ENCODE measurements at places on chromosomes 3 and 15. TPM values are rescaled to one million over a fixed set of nuclear protein-coding genes. Genes with fewer than 3 reads are reported as not detected.

THRB gene
- total RNA-seq, result 19.7 TPM

DNA sequence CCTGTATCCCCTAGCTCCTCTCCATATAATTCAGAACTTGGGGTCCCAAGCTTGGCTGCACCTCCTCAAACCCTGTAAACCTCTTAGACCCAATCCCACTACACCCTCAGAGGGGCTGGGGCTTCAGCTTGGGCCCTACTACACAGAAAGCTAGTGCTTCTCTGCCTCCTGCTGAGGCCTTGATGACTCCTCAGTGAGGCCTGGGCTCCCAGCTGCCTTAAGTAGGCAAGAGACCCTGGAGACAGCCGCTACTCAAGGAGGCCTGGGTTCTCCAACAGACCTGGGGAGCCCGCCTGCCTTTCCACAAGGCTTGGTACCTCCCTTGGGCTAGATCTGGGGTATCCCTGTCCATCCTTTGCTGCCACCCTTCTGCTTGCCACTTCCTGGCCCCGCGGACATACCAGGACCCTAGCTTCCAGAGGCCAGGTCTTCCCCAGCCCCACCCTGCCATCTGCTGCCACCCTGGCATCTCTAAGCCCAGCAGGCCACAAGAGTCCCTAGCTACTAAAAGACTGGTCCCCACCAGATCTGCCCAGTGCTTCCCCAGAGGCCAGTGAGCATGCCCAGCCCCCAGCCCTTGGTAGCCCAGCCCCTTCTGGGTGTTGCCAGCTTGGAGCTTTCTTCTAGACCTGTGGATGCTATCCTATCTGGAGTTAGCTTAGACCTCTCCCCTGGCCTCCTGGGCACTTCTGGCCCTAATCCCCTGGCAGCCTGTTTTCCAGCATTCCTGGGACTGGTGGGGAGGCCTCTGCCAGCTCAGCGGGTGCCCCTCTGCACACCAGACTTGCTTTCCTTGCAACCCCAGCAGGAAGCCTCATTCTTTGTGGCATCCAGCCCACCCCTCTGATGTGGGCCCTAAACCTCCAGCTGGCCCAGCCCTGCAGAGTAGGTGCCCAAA lies 13.7 kb downstream of the C15orf39 start:
- H3K27ac ChIP-seq, result no peak overlapping the region
- no peak overlapping the region for H3K4me3 ChIP-seq
- no peak for DNase-seq
- H3K27me3 ChIP-seq, result no peaks in the 10 kb centered on the region
- no peaks in the 10 kb centered on the region for H3K4me1 ChIP-seq

DNA sequence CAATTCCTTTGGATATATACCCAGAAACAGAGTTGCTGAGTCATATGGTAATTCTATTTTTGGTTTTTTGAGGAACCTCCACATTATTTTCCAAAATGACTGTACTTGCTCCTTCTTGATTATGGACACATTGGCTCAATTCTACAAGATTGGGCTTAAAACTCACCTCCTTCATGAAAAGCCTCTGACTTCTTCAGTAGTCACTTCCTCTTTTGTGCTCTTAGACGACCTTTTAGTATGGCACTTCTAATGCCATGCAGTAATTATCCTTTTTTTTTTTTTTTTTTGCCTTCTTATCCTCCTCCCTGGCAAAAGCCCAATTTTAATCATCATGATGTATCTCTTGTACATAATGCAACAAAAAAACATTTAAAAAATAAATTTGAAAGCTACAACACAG lies 33.0 kb upstream of the ABHD17C start:
- no peak overlapping the region for H3K4me3 ChIP-seq
- H3K4me1 ChIP-seq, result no peaks in the 10 kb centered on the region
- DNase-seq, result no peak

RGMA gene
- total RNA-seq, result 4.1 TPM

- DNase-seq, result peak; percentile 89
- peaks cover 7% of the 10 kb centered on the region for H3K4me1 ChIP-seq
- H3K27me3 ChIP-seq, result no peaks in the 10 kb centered on the region
- H3K36me3 ChIP-seq, result no peaks in the 10 kb centered on the region
Observed at GRCh38 chr3:50365080-50365841, 5.9 kb upstream of the TMEM115 start.

- no peak for DNase-seq
- H3K4me1 ChIP-seq, result no peaks in the 10 kb centered on the region
- H3K27me3 ChIP-seq, result no peaks in the 10 kb centered on the region
- peaks cover 10% of the 10 kb centered on the region for H3K36me3 ChIP-seq
Observed at GRCh38 chr3:33678073-33678472, 40.0 kb downstream of the CLASP2 start.

RHOA gene
- 543 TPM for total RNA-seq

Data from upper lobe of right lung (tissue), 1 donor.